NCI-H226 (cell line): ENCODE measurements at places on chromosomes 4 and X.

- DNase-seq = no peak
Observed at GRCh38 chr4:83809581-83809980, 273.7 kb downstream of the GPAT3 start.

DNA sequence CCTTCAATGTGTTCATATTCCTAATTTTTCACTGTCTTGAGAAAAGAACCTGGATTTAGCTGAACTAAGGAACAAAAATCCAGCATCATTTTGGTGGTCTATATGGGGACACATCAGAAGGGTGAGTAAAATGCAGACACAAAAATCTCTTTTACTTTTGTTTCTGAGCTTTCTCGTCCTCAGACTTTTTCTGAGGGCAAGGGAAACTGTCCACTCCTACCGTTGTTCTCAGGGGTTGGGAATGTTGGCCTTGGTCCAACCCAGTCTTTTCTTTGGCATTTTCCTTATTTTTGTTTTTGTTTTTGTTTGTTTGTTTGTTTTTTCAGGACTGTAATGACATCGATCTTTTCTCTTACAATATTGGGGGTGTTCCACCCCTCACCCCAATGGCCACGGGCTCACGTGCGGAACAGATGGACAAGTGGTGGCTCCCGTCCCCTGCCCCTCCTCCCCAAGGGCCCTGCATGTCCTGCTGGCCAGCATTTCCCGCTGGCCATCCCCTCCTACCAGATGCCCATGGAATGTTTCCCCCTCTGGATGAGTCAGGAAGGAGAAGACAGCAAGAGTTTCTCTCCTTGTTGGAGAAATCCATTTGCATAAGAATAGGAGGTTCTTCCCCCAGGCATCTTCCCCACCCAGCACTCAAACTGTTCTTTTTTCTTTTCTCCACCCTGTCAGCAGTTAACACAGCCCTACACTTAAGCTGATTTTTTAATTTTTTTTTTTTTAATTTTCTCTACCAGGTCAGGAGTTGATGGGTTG, 305.4 kb upstream of the NDST4 start:
- no peak for DNase-seq

GRCh38 chrX:46398874-46399273, 146.3 kb downstream of the ZNF674 start:
- DNase-seq = no peak

GRCh38 chrX:5399403-5399802, 829.3 kb downstream of the NLGN4X start:
- no peak for DNase-seq

GRCh38 chr4:183333983-183334382, 11.8 kb upstream of the CLDN24 start:
- DNase-seq = no peak
